ENCODE measurements at places on chromosomes 5 and 9.
A peak's percentile ranks its signal among the peaks of the same experiment; 100 is the strongest.

GRCh38 chr5:57805732-57806131 lies 323.1 kb upstream of the ACTBL2 start:
- no peak for DNase-seq

DNA sequence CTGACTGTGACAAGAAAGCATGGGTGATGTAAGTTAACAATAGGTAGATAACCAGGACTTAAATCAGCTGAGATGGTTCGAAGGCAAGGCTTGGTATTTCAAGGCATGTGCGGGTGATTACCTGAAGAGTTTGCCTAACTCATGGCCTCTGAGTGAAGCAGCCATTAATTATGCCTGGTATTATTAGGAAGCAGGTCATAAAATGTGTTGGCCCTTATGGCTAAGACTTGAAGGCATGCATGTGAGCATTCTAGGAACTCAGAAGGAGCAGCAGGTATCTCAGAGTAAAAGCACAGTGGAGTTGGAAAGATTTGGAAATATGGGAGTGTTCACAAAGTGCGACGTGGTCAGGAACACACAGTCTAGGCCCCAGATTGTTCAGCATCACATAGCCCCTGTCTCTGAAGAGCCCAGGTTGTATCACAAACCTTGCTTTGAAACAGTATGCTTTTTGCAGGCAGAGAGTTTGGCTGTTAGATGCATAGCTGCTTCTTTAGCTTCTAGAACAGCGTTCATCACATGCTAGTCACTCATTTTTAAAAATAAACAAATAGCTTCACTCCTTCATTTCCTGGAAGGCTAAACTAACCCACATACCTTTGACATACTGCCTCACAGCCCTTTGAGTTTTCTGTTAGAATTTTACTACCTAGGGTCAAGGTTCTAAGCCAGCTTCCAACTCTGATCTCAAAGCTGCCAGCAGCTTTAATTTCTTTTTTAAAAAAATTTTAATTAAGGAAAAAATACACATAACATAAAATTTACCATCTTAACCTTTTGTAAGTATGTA lies 2.1 kb downstream of the HEXB start:
- no peak for DNase-seq

- no peak for DNase-seq
Measured at GRCh38 chr9:2285416-2286332, 270.5 kb downstream of the SMARCA2 start.

- DNase-seq: no peak
Measured at GRCh38 chr9:18487611-18488010, 13.7 kb downstream of the ADAMTSL1 start.

GRCh38 chr5:92470770-92471169 lies 1087.7 kb upstream of the ARRDC3 start:
- DNase-seq: no peak

- DNase-seq: peak; percentile 18
Measured at GRCh38 chr5:39717176-39717897, 292.6 kb upstream of the DAB2 start.

GRCh38 chr9:71487061-71487460 lies 281.3 kb downstream of the CEMIP2 start:
- no peak for DNase-seq

DNA sequence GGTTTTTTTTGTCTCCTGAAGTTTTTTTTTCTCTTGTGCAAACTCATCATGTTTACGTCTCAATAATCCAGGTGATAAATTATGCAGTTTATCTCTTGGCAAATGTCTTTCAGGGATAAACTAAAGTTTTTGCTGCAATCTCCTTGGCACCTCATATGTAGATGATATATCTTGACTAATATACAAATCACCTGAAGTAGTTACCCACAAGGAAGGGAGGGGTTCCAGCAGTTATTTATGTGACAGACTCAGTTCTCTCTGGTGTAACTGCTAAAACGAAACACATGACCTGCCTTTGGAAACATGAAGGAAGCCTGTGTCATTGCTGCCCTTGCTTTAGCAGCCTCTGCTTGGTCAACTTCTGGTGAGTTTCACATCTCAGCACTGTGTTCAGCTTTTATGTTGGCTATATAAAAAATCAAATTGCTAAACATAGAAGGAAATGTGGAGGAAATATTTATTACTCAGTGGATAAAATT lies 39.3 kb upstream of the KIAA1958 start:
- DNase-seq: no peak

GRCh38 chr5:116645627-116646026 lies 71.0 kb upstream of the SEMA6A start:
- no peak for DNase-seq

Data from fibroblast of the conjunctiva (primary cell).